ENCODE measurements at places on chromosomes 16 and 17. TPM values are rescaled to one million over a fixed set of nuclear protein-coding genes. Genes with fewer than 3 reads are reported as not detected.

DNA sequence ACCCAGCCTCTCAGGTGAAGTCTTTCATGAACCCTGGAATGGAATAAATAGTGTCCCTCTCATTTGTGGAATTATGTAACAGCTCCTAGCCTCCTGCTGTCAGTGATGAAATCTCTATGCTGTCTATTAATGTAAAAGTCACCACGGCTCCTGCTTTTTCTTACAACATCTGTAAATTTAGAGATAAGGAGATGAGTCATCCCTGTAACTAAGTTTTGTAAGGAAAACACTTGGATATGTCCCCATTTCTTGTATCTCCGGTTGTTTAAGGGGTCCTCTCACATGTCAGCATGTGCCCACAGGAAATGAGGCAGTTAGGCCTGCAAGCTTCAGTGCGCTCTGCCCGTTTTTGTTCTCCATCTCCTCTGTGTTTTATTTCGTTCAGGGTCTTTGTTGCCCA is 2.8 kb upstream of the NAT9 start:
- no peak for DNase-seq

DNA sequence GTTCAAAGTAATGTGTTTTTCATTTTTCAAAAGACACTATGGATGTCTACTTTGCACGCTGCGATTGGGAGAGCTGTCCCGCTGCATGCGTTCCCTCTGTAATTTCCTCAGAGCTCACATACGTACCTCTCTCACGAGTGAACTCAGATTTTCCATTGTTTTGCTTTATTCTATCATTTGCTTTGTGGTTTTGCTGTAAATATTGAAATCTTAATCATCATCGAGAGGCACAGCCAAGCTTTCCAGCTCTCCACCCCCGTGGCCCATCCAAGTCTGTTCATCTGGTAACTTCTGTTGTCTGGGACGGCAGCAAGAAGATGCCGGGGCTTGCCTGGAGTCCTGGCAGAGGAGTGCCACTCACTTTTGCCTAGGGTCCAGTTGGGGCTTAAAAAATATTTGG is 21.1 kb downstream of the TMC6 start:
- DNase-seq: no peak

GRCh38 chr16:86516623-86517003 is 6.3 kb downstream of the FOXF1 start:
- no peak for DNase-seq

- no peak for DNase-seq
Observed at GRCh38 chr17:58591455-58591854, 77.0 kb upstream of the MTMR4 start.

- no peak for DNase-seq
Observed at GRCh38 chr16:59058250-59058649, 324.1 kb upstream of the GOT2 start.

GRCh38 chr17:73910821-73911515 is 266.7 kb upstream of the SDK2 start:
- DNase-seq: no peak

The VKORC1 gene
- 49.3 TPM for total RNA-seq

The TEKT1 gene
- not detected for total RNA-seq

The MEIOC gene
- total RNA-seq: not detected

The GAST gene
- not detected for total RNA-seq

The TMEM219 gene
- total RNA-seq: 77.5 TPM

The CES3 gene
- 6.0 TPM for total RNA-seq

The KRT33B gene
- not detected for total RNA-seq

The G6PC1 gene
- 0.72 TPM for total RNA-seq

The MGAT5B gene
- 0.25 TPM for total RNA-seq

All from pancreas (tissue), 10 donors.